ENCODE measurements at places on chromosomes 4 and X.

DNA sequence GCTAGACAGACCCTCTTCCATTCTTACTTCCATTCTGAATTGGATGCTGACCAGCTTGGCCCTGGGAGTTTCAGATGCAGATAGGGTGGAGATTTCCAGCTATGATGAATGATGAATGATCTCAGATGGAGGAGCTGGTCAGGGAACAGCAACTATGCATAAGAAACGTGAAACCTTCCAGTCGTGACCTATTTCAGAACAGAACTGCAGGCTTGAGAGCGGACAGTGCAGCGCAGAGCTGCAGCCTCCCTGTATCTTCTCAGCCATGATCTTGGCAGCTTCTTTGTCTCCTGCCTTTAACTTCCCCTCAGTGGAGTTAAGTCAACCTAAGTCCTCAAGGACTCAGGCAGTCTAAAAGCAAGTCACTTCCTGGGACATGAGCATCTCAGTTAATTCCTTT lies 43.3 kb upstream of the HAND2 start:
- DNase-seq = no peak

- DNase-seq = no peak
These were observed 36.3 kb downstream of the ATRX start for GRCh38 chrX:77749695-77750094.

DNA sequence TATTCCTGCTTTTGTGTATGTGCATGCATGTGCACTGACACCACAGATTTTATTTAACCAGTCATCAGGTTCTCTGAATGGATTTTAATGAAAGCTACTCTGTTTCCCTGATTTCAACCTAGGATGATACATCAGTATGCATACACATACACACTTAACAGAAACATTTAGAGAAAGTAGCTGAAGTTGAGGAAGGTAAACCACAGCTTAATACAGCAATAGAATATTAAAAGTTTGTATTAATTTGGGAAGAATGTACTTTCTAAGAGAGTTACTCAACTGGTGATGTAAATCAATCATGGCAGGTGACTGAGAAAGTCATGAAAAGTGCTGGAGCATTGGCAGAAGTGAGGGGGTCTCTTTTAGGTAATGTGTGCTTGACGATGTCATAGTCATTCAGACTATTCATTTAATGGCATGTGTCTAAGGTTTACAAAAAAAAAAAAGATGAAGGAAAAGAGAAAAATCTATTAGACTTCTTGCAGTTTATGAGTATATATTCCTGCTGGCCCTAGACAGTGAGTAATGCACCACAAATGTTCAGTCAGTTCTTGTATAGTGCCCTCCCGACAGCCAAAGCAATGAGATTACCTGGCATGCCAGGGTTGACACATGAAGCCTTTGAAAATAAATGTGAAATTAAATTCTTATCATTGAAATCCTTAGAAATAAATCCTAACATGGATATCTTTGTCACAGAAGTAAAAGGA lies 187.6 kb downstream of the RAPGEF2 start:
- no peak for DNase-seq

DNA sequence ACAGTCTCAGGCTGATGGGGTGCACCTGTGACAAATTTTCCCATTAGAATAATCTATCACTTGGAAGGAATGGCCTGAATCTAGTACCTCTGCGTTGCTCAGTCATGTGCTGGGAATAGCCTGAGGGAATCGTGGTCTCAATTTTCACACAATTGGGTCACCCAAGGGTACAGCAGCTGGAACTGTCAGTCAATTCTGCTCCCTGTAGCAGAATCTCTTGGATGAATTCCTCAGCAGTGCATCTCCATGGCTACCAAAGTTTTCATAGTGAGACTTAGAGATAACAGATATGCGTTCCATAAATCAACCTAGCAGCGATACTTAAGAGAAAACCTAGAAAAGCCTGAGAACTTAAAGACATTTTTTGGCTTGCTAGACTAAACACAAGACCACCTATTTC lies 288.7 kb upstream of the CTSO start:
- no peak for DNase-seq

GRCh38 chr4:2599304-2599654 lies 62.8 kb downstream of the FAM193A start:
- no peak for DNase-seq

- no peak for DNase-seq
These were observed 151.0 kb downstream of the NHS start for GRCh38 chrX:17525762-17526555.

Measured in stimulated activated CD4-positive, alpha-beta T cell treated with anti-CD3 and anti-CD28 coated beads, Interleukin-4, amount 100 ng/mL, for 4 hours (primary cell).